ENCODE measurements at places on chromosomes 5 and 9.

DNA sequence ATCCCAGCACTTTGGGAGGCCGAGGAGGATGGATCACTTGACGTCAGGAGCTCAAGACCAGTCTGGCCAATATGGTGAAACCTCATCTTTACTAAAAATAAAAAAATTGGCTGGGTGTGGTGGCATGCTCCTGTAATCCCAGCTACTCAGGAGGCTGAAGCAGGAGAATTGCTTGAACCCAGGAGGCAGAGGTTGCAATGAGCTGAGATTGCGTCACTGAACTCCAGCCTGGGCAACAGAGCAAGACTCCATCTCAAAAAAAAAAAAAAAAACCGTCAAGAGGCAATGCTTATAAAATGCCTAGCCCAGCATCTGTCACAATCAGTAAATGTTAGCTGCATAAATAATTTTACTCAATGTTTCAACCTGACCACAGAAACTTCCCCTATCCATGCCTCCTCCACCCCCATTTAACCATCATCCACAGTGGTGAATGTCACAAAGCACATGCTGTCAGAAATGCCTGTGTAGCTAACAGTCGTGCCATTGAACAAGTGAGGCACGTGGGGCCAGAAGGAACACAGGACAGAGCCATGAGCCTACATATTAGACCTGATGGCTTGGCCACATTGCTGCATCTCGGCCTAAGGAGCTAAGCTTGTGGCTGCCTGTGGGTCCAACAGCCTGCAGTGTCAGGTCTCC lies 16.8 kb upstream of the TCOF1 start:
- DNase-seq: no peak

DNA sequence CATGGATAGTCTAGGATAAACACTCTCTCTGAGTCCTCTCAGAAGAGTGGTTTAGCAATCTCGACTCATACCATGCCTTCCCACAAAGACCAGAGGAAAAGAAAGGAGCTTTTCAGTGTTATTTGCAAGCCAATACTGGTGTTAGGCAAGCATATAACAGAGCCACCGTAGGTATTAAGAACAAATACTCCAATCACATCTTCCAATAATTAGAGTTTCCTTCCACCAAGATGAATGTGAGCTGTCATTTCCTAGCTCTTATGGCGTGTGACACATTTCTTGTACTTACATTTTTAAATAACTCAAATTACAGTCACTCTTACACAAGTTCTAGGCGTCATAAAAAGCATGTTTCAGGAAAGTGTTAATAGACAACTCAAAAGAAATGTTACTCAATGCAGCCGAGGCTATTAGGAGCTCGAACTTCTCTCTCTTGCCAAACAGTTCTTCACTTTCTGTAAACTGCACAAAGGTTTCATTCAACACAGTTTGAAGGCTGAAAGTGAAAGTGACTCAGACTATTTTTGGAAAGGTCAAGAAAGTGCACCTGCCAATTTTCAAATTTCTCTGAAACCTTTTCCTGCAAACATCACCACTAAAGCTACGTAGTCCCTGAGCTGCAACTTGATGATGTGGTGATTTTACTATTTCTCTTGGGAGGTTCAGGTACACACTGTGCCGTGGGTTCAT lies 153.8 kb downstream of the AUH start:
- no peak for DNase-seq

GRCh38 chr9:121353241-121354061 lies 16.6 kb downstream of the STOM start:
- no peak for DNase-seq

- no peak for DNase-seq
Measured at GRCh38 chr9:37994639-37995347, 74.2 kb downstream of the SHB start.

- no peak for DNase-seq
Measured at GRCh38 chr9:13396418-13396817, 116.9 kb upstream of the MPDZ start.

DNA sequence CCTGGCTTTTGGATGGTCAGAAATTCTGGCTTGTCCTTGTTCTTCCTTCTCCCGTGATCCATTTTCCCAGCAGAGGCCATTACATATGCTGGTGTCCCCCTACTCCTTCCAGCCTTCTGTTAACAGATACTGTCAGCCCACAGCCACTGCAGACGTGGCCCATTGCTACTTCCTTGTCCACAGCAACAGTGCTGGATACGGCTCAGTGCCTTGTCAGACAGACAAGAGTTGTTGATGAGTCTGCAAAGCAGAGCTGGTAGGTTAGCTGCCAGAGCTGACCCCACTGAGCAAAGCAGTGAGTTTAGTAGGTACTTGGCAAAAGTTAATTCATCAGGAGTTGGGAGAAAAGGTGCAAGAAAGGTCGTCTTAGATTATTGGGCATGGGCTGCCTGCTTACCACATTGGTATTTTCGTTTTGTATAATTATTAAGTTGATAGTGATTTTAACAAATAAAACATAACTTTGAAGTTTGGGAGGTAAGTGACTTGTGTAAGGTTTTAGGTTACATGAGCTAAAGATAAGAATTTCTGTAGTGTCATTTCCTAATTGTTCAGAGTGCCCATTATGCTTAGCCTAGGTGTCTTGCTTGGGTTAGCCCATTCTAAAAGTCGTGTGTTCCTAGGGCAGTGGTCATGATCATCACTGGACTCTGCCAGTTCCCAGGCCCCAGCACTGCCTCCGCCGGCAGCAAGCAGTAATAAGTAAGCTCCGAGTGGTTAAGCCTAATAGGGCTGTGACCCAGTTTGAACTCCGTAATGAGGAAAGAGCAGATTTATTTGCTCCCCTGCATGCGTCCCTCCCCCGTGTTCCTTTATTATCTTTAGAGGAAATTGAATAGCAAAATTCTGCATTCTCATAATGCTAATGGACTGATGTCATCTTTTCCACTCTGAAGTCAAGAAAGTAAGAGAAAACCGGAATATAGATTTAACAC lies 292.0 kb downstream of the FANCC start:
- no peak for DNase-seq

DNA sequence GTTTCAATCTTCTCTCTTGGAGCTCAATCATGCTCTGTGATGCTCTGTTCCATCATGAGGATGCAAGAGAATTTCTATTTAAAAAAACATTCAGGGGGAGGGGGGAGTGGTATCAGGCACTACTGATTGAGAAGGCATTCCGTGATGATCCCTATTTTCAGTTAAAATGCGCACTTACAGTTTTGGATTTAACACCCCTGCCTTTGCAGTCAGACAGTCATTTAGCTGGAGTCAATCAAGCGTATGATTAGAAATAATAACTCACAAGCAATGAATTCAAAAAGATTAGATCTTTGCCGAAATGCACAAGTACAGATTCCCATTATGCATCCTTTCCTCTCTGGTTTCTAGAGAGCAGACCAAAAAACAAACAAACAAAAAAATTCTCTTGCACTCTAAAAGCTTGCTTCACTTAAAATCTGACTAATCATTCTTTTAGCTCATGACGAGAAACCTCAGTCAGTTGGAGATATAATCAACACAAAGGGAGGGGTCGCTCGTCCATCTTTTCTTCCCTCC lies 55.4 kb downstream of the EFNA5 start:
- DNase-seq: no peak

GRCh38 chr9:136373300-136374182 lies at the start of gene CARD9:
Gene CARD9 (minus strand): TSS chr9:136373669. CDS start chr9:136372078, 1,591 bp downstream.
- DNase-seq: no peak

GRCh38 chr9:91948101-91948596 lies 1.9 kb downstream of the ROR2 start:
- no peak for DNase-seq

GRCh38 chr9:17019398-17019797 lies 115.4 kb upstream of the CNTLN start:
- no peak for DNase-seq

DNA sequence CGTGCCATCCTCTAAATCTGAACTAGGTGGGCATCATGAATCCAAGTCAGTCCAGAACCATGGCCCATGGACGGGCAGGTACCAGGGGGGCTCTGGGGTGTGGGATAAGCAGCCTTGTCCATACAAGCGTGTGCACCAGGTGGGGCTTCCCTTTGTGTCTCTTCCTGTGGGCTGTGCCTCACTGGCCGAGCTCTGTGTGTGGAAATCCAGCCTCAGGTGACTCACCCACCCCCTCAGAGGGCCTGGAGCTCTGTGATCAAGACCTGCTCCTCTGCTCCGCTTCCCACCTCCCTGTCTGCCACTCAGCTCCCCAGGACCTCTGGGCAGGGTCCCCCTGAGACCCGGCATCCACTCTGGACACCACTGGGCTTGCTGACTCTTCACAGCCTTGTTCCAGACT lies 33.0 kb downstream of the GADD45G start:
- no peak for DNase-seq

DNA sequence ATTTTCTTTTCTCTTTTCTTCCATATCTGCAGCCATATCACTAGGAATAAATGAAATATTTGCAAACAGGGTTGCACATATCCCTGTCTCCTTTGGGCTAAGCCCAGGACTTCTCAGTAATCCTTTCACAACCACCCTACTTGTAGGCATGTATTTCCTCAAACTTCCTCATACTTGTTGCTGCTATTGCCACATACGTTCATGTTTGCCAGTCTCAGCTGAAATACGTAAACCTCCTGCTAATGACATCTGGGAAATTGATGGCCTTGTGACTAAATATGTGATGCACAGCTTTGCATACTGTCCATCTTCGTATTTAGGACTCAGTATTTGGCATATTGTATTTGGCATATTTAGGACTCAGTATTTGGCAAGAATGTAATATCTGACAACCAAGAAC lies 224.6 kb downstream of the PLK2 start:
- DNase-seq: no peak

Measured in activated naive CD4-positive, alpha-beta T cell (primary cell).